Lower leg skin (tissue), 4 donors: ENCODE measurements at places on chromosomes 16 and 17. TPM values are rescaled to one million over a fixed set of nuclear protein-coding genes. Genes with fewer than 3 reads are reported as not detected.

CYGB gene
- total RNA-seq: 10.5 TPM

PMP22 gene
- 43.3 TPM for total RNA-seq

ITGB4 gene
- total RNA-seq: 371 TPM

AGRP gene
- total RNA-seq: not detected

TBC1D3B gene
- total RNA-seq: 9.4 TPM

SMTNL2 gene
- total RNA-seq: not detected

GRCh38 chr16:79298894-79299799 is 301.4 kb downstream of the MAF start:
- no peak for DNase-seq

- DNase-seq: no peak
These were observed 11.9 kb downstream of the CTU2 start for GRCh38 chr16:88718178-88718577.

DNA sequence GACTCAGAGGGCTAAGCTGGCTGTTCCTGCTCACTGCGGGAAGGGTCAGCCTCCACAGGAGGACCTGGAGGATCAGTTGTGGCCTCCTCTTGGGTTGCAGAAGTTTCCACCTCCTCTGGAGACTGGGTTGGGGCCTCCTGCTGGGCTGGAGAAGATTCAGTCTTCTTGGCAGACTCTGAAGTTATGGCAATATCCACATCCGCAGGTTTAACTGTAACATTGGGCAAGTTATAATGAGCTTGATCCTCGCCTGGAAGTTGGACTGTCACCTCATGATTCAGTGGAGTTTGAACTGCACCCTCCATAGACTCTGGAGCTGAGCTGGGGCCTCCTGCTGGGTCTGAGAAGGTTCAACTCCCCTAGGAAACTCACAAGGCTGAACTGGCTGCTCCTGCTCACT is 47.6 kb upstream of the TMEM97 start:
- DNase-seq: no peak

DNA sequence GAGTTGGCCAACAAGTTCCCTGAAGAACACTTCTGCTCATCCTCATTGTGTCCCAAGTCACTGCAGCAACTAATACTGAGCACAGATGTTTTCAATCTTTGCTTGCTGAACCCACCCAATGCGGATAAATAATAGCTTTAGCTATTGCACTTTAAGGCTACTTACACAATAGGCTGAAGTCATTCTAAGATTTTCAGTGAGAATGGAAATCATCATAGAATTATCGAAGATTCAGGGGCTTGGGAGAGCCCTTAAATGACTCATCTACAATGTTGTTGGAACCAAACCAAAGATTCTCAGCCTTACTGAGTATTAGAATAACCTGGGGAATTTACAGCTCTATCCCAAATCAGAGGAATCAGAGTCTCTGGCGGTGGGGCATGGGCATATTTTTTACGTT is 51.2 kb downstream of the SYCE1L start:
- DNase-seq: no peak

- peak; percentile 71 for DNase-seq
These were observed 104.3 kb downstream of the PHKB start for GRCh38 chr16:47565454-47565853.

GRCh38 chr16:85205747-85206471 is 93.6 kb upstream of the CIBAR2 start:
- DNase-seq: no peak

DNA sequence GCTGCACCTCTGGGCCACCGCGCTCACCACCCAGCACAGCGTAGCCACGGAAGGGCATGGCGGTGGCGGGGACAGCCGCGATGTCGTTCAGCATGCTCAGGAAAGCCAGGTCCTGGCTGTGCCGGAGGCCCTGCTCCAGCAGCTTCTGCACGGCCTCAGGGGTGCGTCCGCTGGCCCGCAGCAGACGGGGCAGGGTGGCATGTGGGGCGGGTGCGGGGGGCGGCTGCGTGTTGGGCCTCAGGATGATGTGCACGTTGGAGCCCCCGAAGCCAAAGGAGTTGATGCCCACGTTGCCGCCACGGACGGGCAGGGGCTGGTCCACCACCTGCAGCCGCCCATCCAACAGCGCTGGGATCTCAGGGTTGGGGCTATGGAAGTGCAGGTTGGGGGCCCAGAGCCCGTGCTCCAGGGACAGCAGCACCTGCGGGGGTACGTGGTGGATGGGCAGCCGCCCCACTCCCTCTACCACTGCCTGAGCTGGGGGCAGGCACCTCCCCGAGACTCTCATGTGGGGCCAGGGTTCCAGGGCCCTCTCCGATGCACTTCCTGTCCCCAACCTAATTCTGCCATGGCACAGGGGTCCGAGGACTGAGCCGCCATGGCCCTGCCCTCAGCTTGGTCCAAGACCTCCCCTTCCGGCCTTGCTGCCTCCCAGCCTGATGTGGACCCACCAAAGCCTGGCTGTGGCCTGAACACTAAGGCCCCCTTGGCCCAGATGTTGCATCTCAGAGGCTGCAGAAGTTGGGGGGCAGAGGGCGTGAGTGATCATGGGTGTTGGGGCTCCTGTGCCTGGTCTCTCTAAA is 6.6 kb downstream of the FASN start:
- no peak for DNase-seq

GRCh38 chr17:72334205-72334604 is 213.4 kb downstream of the SOX9 start:
- no peak for DNase-seq

- no peak for DNase-seq
These were observed 17.1 kb upstream of the CLEC18A start for GRCh38 chr16:69934044-69934443.

GRCh38 chr17:29102046-29102445 is 59.1 kb downstream of the PIPOX start:
- DNase-seq: no peak

DNA sequence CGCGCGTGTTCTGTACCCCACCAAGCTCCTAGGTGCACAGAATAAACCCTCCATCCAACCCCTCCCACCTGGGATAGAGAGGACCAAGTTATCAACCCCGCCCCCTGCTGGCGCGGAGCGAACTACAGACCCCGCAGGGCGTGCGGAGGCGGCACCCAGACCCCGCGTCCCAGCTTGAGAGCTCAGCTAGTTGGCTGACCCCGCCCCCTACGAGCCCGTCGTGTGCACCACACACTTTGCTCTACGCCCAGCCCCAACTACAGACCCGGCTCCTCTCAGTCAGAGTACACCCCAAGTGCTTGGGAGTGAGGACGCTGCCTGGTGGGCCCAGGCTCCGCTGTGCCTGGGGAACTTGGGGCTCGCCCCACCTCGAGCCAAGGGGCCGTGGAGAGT is 1.5 kb downstream of the GRIN2A start:
- DNase-seq: no peak

DNA sequence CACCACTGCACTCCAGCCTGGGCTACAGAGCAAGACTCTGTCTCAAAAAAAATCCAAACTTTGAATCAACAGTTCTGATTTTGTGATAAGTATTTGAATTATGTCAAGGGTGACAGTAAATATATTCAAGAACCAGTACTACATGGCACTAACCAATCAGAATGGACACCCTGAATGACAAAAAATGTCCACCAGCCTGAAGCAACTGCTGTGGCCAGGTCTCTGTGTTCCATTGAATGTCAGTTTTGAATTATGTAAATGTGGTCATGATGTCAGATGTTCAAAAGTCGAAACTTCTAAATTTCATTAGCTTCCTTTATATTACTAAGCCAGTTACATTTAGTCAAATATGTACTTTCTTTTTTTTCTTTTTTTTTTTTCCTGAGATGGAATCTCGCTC is 15.4 kb upstream of the ATXN1L start:
- DNase-seq: no peak

GRCh38 chr16:77048085-77048484 is 142.9 kb upstream of the MON1B start:
- DNase-seq: no peak

DNA sequence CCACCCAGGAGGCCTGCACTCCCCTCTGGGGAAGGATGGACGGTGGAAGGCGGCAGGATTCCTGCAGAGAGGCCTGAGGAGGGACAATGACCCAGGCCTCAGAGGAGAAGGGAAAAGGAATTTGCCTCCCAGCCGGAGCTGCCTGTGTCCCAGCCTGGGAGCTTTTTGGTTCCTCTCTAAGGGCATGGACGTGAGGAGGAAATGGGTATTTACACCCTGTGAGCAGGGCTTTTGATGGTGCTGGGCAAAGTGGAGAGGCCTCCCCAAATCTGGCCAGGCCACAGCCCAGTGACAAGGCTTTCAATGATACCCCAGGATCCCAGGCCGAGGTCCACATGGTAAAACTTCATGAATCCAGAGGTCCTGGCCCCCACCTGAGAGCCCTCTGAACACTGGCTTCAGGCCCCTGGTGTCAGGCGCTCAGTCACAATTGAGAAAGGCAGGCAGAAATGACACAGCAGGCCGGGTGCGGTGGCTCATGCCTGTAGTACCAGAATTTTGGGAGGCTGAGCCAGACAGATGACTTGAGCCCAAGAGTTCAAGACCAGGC is 56.0 kb upstream of the DOC2B start:
- DNase-seq: no peak
